Brain (organoid and tissue), 16 donors: ENCODE measurements at places on chromosomes 4 and X.

DNA sequence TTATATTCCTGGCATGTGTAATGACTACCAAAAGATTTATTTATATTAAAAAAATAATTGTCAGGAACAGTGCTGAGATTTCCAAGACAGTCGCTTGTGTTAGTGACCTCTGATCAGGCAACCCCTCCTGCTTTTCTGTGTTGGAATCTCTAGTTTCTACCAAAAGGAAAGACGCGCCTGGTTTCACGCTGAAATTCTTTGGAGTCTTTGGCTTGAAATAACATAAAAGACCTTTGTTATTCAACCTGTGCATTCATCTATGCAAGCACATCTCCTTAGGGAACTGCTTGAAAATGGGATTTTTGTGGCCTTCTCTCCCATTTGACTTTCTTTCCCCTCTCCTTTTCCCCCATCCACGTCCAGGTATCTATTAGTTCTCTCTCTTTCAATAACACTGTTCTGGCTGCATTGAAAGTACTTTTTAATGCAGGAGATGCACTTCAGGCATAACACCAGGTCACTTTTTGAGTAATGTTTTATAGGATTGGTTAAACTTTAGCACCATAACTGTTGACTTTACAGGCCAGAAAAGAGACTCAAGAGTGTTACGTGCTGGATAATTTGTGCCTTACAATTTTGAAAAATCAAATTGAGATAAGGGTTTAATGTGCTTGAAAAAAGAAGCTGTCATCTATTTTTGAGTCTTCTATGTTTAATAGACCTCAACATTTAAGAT is 172.7 kb downstream of the GPAT3 start:
- DNase-seq = no peak

- peak; percentile 27 for DNase-seq
Measured at GRCh38 chrX:132636080-132636479, 147.2 kb upstream of the MBNL3 start.

GRCh38 chr4:182803235-182803634 is 114.0 kb downstream of the DCTD start:
- no peak for DNase-seq

DNA sequence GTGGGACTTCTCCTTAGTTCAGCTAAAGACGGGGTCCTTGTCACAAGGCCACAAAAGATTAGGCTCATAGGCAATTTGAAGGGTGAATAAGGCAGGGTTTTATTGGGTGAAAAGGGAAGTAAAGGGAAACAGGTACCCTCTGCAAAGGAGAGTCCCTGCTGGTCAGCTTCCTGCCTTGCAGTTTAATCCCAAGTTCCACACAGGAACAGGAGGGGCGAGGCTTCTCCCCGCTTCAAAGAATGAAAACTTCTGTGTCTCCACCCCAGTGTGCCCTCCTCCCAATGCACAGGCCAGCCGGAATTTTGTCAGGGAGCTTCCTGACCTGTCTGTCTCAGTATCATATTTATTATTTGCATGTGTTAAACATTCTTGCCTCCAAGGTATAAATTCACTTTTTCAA is 37.1 kb downstream of the ITM2A start:
- no peak for DNase-seq
